Suppressor macrophage treated with lipopolysaccharide for 4 hours (primary cell): ENCODE measurements at places on chromosomes 2 and 18.

GRCh38 chr2:69177063-69177771 is 164.2 kb downstream of the ANTXR1 start:
- DNase-seq: peak; percentile 89

GRCh38 chr18:12057419-12058039 is 36.1 kb upstream of the ANKRD62 start:
- no peak for DNase-seq

- peak; percentile 58 for DNase-seq
Measured at GRCh38 chr2:26245810-26246209, 1.1 kb downstream of the HADHB start.

DNA sequence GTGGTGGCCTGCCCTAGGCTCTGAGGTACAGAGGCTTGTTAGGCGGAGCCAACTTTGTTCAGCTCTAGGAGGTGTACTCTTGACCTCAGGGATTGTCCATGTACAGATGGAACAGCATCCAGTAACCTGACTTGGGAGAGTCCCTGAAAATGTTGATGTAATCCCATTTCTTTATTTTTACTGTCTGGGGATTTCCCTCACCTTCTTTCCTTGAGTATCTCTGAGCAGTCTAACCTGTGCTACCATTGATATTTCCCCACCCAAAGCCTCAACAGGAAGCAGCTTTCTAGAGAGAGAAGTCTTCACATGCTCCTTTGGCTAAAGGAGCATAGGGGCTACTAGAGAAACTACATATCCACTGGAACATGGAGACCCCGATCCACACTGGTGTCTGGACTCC is 10.4 kb downstream of the IL36A start:
- DNase-seq: no peak

GRCh38 chr18:77132369-77133050 is at the start of gene MBP:
TSS of gene MBP (minus strand) at chr18:77132783. CDS start at chr18:77105261, 27,522 bp downstream.
- DNase-seq: peak; percentile 66

DNA sequence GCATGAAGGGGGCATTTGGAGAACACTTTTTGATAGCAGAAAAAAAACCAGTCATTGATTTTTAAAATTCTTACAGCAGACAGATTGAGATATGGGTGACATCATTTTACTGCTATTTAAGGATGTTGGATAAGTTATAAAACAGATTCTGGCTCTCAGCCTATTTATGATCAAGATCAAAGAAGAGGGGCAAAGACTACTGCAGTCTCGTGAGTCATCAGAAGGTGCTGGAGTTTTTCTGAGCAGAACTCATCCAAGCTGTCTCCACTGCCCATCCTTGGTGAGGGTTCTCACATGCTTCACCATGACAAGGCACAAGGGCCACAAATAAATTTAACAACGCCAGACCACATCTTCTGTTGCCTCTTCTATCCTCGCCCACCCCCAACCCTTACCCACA is 58.8 kb downstream of the ST6GAL2 start:
- no peak for DNase-seq

- no peak for DNase-seq
Measured at GRCh38 chr2:199147216-199147615, 310.5 kb downstream of the SATB2 start.

DNA sequence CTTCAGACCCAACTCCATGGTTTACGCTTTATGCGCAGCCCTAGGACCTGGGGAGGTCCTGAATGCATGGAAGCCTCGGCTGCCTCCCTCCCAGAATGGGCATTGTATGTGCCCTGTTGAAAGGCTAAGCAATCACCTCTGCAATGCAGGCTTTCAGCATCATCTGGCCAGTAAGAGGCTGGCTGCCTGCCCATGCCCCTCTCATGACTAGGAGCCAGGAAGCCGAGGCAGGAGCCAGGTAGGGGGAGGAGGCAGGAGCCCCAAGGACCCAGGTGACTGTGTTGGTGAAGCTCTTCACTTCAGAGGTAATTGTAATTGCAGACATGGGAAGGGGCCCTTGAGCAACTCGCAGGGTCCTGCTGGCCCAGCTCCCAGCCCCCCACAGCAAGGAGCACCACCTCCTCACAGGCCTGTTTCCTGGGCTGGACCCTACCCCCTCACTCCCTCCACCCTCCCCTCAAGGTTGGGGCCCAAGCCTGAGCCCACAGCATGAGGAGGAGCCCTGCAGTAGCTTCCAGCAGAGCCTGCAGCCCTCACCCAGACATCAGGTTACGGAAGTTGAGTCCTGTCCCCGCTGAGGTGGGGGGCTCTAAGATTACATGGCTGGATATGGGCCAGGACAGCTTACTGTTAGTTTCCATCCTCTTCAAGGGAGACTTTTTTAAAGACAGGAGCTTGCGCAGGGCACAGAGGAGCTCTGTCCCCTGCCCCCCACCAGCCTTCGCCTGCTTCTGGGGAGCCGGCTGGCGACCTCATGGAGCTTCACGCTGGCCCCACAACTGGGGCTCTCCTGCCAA is 21.9 kb downstream of the CRACDL start:
- no peak for DNase-seq

DNA sequence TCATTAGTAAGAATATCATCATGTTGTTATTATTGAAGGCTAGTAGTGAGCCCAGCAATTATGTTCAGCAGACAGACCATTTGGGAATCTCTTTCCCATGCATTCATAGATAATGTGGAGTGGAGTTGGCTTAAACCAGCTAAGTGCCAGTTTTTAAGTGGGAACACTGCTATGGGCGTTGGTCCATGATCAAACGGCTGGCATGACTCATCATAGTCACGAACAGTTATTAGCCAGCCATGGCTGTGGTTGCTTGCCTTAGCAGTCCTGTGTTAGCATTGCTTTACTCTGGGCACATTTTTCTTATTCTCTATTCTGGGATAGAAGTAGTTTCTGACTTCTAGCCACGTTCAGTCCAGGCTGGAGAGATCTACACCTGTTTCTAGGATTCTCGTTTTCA is 17.7 kb downstream of the EIF4E2 start:
- peak; percentile 61 for DNase-seq

DNA sequence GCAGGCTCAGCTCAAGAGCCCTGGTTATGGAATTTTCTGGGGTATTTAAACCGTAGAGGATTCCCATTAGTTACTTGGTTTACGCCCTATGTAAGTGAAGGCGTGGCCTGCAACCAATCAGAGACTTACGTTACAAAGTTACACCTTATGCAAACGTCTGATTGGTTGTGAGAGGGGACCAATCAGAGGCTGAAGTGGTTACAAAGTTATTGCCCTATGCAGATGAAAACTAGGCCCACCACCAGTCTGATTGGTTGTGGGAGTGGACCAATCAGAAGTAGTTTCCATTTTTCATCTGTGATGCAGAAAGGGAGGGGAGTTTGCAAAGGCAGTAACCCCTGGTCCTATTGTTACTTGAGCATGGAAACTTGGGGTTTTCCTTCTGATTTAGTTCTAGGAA is 49.1 kb downstream of the DLGAP1 start:
- DNase-seq: no peak

- DNase-seq: no peak
Measured at GRCh38 chr2:120761164-120761861, 25.6 kb downstream of the GLI2 start.
